Aorta (tissue), 5 donors: ENCODE measurements at places on chromosomes 2 and 18. TPM values are rescaled to one million over a fixed set of nuclear protein-coding genes. Genes with fewer than 3 reads are reported as not detected.

The MPP4 gene
- total RNA-seq = 0.30 TPM

The GALR1 gene
- total RNA-seq = not detected

The GPBAR1 gene
- total RNA-seq = 3.7 TPM

The TRIM43B gene
- total RNA-seq = not detected

The LMAN1 gene
- 71.8 TPM for total RNA-seq

The RND3 gene
- 67.0 TPM for total RNA-seq

The ABCA12 gene
- total RNA-seq = not detected

The SCN2A gene
- total RNA-seq = 0.63 TPM
